Testis (tissue), 5 donors: ENCODE measurements at places on chromosomes 7 and 10.

- DNase-seq = no peak
These were observed 108.2 kb downstream of the ADCY1 start for GRCh38 chr7:45682358-45682735.

DNA sequence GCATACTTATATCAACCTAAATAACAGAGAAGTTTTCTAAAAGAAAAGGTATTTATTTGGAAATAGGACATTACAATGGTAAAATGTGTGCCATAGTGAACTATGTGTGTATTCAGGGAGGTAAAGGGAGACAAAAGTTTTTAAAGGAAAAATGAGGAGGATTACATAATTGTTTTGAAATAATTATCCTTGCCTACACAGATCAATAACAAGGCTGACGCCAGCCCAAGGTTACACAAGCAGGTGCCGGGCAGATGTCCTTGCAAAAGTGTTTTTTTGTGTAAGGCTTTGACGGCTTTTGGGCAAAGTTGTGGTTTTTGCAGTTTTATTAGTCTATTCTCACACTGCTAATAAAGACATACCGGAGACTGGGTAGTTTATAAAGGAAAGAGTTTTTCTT is 22.7 kb upstream of the SLC35B4 start:
- DNase-seq = no peak

DNA sequence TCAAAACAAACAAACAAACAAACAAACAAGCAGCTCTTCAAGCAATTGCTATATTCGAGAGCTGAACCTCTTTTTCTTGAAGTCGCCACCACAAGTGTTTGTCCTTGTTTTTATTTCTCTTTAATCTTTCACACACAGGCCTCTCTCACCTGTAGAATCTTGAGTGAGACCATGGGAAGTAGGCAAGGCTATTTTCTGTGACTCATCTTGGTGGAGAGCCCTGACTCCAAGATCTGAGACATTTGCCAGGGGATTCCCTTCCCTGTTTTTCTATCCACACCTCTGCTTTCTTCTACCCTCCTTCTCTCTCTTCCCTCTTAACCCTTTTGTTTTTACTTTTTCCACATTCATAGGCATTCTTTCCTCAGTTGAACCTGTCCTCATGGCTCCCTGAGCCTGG is 8.0 kb upstream of the TAS2R60 start:
- no peak for DNase-seq

DNA sequence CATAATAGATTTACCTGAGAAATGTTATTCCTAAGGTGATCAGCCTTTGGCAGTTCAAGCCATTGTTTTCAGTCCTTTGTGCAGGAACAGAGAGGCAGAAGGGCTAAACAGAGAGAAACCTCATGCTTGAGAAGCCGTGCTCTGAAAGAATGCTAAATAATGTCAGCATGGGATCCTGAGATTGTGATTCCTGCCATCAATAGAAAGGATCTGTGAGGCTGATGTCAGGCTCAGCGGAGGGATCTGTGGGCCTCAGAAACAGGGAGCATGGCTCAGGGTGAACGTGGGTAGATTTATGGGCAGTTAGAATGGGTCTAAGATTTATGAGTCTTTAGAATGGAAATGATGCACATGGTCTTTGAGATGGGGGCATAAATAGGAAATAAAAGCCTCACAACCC is 439.2 kb upstream of the IGFBP3 start:
- no peak for DNase-seq

GRCh38 chr7:74017125-74017524 is 10.8 kb upstream of the ELN start:
- DNase-seq = no peak

DNA sequence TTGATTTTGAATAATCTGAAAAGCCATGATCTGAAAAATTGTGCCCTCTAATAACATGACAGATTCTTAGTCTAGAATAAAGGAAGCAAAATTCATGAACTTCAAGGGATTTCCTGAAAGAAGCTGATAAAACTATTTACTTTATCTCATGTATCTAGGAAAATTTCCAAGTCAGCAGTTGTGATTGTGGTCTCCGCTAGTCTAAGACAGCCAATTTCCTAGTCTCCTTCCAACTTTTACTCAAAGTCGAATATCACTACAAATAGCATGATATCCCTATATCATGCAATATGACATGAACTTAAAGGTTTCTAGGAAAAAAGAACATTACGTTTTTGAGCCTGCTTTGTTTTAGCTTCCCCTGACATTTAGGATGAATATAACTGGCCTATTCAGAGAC is 202.1 kb upstream of the GHITM start:
- DNase-seq = no peak

GRCh38 chr7:87774690-87775089 is 101.5 kb downstream of the SLC25A40 start:
- no peak for DNase-seq

DNA sequence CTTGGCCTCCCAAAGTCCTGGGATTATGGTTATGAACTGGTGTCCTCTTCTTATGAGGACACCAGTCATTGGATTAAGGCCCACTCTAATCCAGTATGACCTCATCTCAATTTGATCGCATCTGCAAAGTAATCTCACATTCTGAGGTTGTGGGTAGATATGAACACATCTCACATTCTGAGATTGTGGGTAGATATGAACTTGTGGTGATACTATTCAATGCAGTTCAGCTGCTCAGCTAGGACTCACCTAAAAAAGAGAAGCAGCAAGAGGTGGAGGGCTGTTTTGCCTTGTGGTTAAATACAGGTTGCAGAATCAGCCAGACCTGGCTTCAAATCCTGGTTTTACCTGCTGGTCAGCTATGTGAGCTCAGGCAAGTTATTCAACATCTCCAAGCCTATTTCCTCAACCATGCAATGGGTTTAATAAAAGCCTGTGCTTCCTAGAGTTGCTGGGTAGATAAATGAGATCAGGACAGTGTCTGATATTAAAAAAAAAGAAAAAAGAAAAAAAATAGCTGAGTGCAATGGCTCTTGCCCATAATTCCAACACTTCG is 8.5 kb upstream of the BAG3 start:
- DNase-seq = no peak

- DNase-seq = no peak
These were observed 19.5 kb downstream of the BAG3 start for GRCh38 chr10:119670717-119671116.

DNA sequence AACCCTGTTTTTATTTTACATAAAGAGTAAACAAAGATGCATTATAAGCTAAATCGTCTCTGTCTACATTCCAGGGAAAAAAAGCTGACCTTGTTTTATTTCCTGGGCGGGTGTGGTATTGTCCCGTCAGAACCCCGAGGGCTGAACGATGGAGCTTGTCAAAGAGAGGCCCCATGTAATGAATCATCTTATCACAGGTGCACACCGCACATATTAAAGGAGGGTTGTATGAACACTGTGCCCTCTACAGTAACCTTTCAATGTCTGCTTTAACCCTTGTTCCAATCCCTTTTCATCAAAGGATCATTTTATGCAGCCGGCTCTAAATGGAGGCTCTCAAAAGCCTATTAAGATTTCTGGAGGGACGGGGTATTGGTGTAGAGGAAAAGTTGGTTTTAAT is 158.5 kb upstream of the YAE1 start:
- DNase-seq = no peak

GRCh38 chr10:93435621-93436397 is 46.3 kb downstream of the MYOF start:
- no peak for DNase-seq

GRCh38 chr7:30727061-30727945 is 24.6 kb upstream of the INMT start:
- DNase-seq = no peak

DNA sequence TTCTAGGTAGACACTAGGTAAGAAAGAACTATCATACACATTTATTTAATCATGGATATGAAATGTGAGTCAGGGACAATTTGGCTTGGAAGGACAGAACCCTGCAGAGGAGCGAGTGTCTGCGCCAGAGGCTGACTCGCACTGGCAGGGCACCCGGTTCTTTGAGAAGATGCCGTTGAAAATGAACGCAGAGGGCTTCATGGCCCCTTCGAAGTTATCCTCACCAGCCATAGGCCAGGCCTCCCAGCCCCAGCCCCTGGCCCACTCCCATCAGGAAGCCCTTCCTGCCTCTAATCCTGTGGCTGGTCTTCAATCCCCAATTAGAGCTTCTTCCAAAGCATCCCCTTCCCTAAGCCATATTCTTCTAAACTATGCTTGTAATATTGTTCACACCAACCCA is 239.8 kb downstream of the TCERG1L start:
- no peak for DNase-seq

- no peak for DNase-seq
These were observed 7.0 kb downstream of the RTKN2 start for GRCh38 chr10:62261666-62262065.

- no peak for DNase-seq
These were observed 84.4 kb downstream of the DNAJC1 start for GRCh38 chr10:21919117-21919516.

- no peak for DNase-seq
These were observed 138.6 kb downstream of the LSMEM1 start for GRCh38 chr7:112619343-112619742.

GRCh38 chr10:99562631-99563030 is 29.9 kb downstream of the NKX2-3 start:
- no peak for DNase-seq

GRCh38 chr7:1695800-1696454 is 25.9 kb downstream of the ELFN1 start:
- peak; percentile 10 for DNase-seq

DNA sequence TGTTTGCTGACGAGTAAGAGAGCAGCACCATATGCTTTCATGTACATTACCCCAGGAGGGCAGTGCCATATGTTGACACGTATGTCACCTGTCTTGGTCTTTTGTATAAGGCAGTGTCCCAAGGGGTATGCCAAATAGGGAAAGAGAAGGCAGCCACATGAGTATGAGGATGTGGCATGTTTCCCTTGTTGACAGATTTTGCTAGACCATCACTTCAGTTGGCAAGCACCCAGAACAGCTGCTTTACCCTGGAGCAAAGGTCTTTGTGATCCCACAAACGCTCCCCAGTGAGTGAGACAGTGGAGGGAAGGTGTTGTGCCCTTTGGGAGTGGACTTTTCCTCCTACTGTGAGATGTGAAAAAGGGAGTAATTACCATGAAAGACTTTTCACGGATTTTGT is 350.1 kb downstream of the ETV1 start:
- no peak for DNase-seq

DNA sequence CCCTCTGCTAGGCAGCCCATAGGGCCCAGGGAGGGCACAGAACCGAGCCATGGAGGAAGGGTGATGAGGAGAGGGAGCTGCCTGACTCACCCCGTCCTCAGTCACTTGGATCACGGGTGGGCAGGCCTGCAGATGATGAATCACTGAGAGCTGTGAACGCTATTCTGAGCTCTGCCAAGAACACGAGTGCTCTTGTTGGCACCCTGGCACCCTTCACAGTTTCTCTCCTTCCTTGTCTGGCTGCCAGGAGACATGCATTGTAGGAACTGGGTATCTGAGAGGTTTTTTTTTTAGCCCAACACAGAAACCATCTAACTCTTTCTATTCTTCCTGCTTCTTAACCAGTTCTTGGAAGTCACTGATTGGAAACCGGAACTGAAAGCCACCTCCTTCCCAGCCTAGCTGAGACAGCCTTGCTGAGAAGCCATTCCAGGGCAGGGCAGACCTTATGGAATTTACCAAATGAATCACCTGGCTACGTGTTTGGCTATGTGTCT is 82.1 kb downstream of the SLC37A3 start:
- peak; percentile 68 for DNase-seq

DNA sequence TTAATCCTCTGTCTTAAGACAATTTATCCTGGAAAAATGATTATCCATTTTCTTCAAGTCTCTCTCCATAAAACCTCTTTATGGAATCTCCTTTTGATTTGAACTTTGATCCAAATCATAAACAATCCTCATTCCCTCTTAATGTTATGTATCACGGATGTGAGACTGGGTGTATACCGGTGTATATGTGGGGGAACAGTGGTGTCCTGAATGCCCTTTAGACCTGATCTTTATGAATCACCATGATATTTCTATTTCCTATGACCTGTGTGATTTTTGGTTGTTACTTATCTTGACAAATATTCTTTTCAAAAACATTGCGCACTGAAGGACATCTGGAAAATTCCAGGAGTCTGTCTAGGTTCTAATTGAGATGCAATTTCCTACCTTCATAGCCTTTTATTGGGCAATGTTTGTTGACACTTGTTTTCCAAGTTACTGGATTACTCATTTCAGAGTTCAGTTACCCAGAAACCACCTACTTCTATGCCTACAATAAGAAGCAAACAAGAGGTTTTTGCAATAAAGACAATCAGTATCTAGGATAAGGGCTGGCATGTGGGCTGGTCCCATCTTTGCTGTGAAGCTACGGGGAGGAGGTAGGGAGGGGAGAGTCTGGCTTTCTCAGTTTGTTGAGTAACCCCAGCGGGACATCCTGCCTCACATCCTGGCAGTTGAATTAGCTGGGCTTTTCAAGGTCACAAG is 190.4 kb downstream of the CTTNBP2 start:
- DNase-seq = no peak

DNA sequence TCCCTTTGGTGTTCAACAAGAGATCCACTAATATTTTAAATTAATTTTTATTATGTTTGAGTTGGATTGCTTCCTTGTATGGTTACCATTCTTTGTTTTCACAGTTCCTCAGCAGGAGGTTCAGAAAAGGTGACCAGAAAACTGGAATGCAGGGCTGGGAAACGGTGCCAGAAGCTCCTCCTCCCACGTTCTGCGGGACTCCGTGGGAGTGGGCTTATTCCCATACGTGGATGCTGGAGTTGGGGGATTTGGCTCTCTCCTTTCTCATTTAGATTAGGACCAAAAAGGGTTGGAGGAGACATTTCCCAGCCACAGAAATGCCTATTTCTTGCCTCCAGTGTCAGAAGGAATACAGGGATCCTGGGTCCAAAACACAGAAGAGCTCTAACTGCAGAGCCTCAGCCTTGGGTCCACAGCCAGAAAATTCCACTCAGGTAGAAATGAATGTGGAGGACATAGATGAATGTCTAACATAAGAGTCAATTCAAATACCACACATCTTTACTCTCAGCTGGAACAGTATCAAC is 56.0 kb downstream of the SORBS1 start:
- no peak for DNase-seq

DNA sequence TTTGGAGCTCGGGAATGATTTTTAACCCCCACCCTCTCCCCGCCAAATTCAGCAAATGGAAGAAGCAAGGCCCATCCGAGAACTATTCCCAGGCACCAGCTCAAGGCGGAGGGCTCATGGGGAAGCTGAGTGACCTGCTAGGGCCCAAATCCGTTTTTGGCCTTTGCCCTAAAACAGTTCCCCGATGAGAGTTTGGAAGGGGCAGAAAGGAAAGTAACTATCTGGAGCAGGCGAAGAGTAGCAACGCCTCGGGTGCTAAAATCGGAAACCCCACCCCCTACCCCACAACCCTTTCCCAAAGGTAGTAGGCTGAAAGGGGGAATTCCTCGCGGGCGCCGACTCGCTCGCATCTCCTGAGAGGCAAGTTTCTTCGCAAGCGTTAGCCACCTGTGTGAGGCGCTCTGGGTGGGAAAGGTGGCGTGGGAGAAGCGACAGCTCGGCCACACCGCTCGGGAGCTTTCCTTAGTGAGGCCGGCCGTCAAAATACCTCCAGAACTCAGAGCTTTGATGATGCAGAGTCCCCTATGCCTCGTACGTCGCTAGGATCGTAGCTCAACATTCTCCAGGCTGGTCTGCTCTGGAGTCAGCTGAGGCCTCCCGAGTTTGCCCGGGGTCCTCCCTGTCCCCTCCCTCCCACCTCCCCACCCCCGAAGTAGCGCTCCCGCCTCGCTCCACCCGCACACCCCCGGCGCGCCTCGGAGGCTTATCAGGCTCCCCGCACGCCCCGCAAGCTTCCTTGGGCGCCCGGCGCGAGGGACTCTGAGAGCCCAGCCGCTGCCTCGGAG is 642 bp upstream of the PRKG1 start:
- DNase-seq = peak; percentile 51
